Astrocyte (in vitro differentiated cells and primary cell): ENCODE measurements at places on chromosomes 2 and 18. TPM values are rescaled to one million over a fixed set of nuclear protein-coding genes. Genes with fewer than 3 reads are reported as not detected.

Gene ERICH2
- 1.7 and 1.9 TPM in 2 replicates for total RNA-seq

Gene RMDN2
- 4.7 and 5.1 TPM in 2 replicates for total RNA-seq

Gene CYP27A1
- total RNA-seq: 3.9 and 4.3 TPM in 2 replicates

Gene MRPL44
- total RNA-seq: 32.6 and 33.3 TPM in 2 replicates

Gene ACKR3
- total RNA-seq: 72.7 and 88.3 TPM in 2 replicates

Gene FBXO36
- total RNA-seq: 1.9 and 2.8 TPM in 2 replicates

Gene INHBB
- total RNA-seq: 7.1 and 19.8 TPM in 2 replicates

Gene NEB
- total RNA-seq: 0.82 and 0.94 TPM in 2 replicates

GRCh38 chr2:2547451-2547850, 216.4 kb upstream of the MYT1L start:
- DNase-seq: no peak

DNA sequence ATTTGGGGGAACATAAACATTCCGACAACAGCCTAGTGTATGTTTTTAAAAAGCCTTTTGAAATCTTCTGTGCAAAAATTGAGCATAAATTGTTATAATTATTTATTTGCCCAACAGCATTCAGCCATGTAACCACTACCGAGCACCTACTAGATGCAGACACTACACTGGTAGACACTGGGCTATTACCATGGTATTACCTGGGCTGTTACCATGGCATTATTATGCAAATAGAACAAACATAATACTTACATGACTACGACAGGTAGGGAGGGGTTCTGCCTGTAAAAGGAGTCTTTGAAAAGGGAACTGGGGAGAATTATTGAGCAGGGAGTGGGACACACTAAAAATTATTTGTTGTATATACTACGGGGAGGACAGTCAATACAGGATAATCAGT, 116.4 kb downstream of the MREG start:
- no peak for DNase-seq

GRCh38 chr2:170024721-170025120, 153.2 kb upstream of the MYO3B start:
- no peak for DNase-seq

DNA sequence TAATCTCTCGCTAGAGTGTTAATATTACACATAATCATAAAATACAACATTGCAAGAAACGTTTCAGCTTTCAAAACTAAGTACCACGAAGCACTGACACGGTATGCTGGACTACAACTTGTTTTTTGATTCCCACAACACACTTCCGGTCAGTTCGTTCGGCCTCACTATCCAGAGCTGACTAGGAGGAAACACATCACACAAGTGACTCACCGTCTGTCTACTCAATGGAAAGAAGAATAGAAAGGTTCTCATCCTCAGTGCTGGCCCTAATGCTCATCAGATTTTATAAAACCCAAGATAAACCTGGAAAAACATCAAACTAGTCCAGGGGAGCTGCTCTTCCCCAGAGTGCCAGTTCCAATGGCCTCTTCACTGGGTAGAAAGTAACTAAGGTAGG, 42.9 kb downstream of the ZNF385B start:
- DNase-seq: peak; percentile 55

DNA sequence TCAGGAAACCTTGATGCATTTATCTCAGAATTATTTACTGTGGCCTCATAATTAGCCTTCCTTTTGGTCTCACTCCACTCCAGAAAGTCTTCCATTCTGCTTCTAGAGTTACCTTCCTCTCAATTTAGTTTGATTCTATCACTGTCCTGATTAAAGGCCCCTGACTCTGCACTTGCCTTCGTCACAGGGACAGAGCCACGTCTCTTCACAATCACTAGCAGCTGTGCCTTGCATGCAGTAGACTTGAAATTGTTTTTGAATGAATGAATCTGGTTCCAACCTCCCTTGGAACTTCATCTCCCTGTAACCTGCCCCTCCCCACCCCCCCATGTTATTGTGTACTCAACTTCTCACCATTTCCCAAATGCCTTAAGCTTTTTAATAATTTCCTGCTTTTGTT, 52.4 kb downstream of the OSBPL6 start:
- DNase-seq: no peak

DNA sequence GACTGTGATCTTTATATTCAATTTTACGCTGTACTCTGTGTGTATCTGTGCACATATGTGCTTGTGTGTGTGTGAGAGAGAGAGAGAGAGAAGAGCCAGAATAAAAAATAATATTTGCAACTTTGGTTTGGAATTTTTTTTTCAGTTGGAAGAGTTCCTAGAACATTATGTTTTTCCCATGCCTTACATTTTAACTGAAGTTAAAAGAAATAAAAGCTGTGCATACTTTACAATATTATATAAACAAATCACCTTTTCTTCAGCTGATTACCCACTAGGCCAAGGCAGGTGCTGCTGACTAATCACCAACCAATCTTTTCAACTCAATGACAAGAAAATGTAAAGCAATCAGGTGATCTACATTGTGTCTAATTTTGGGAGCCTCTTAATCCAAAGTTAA, 366.3 kb downstream of the NYAP2 start:
- DNase-seq: no peak

GRCh38 chr2:179790235-179791217, 70.9 kb downstream of the ZNF385B start:
- no peak for DNase-seq

GRCh38 chr2:205680903-205681302, 1.4 kb upstream of the NRP2 start:
- DNase-seq: no peak

DNA sequence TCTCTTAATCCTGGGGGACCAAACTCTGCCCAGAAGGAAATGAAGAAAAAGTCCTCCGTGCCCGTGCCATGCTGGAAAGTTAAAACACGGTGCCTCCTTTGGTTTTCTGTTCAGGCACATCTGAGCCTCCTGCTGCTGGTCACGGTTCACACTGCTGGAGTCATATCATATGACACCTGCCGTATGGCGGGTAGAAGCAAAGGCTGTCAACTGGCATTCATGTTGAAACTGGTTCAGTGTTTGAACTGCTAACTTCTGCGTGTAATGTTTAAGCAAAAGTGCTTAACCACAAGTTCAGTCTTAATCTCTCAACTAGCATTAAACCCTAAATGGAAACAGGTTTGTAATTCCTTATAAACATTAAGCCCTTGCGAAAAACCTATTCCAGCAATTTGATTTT, 3.1 kb downstream of the STK39 start:
- DNase-seq: no peak

DNA sequence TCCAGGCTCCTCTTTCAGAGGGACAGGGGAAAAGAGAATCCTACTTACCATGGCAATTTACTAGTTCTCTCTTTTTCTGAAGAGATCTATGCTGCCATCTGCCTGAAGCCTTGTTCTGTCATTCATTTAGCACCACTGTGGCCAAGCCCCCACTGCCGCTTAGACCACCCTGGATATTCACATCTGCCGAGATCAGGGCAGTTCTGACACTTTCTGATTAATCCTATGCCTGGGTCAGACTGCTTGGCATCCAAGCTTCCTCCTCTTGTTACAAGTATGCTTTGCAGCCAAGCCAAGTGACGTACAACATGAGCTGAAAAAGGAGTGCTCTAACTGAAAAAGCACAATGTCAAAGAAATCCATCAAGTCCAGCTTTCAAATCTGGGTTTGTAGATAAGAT, 332.6 kb downstream of the SUCLG1 start:
- no peak for DNase-seq

GRCh38 chr2:127072396-127072795, 34.6 kb downstream of the BIN1 start:
- DNase-seq: no peak

DNA sequence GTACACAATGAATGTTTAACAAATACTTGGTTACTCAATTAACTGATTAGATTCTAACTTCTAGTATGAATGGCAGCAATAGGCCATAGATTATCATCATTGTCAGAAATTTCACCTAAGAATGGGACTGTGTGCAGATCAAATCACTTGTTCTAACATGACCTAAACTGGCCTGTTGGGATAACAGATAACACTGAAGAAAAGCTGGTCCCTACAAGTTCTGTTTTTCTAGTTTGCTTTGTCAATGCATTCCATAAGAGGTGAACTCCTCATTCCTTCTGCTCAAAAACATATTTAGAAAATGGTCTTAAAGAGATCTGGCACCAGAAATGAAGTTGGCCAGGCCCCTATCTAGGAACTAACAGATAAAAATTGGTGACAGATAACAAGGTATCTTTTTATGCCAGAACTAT, 175.4 kb downstream of the THADA start:
- DNase-seq: no peak

DNA sequence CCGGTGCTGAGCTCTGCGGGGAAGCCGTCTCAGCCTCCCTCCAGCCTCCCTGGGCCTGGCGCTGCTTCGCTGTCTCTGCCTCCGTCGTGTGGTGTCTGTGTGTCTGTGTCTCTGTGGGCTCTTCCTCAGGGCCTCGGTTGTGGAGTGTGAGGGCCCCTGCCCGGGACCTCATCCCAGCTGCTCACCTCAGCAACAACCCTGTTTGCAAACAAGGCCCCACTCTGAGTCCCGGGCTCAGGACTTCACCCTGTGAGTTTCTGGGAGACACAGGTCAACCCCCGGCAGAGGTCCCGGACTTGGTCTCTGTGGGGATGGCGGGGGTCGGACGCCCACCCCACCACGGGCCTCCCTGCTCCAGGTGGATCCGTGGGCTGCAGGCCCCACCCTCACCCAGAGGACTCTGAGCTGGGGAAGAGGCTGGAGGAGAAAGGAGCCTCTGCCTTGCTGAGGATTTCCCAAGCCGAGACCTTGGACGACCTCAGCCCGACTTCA, 127.4 kb upstream of the CTDP1 start:
- no peak for DNase-seq

DNA sequence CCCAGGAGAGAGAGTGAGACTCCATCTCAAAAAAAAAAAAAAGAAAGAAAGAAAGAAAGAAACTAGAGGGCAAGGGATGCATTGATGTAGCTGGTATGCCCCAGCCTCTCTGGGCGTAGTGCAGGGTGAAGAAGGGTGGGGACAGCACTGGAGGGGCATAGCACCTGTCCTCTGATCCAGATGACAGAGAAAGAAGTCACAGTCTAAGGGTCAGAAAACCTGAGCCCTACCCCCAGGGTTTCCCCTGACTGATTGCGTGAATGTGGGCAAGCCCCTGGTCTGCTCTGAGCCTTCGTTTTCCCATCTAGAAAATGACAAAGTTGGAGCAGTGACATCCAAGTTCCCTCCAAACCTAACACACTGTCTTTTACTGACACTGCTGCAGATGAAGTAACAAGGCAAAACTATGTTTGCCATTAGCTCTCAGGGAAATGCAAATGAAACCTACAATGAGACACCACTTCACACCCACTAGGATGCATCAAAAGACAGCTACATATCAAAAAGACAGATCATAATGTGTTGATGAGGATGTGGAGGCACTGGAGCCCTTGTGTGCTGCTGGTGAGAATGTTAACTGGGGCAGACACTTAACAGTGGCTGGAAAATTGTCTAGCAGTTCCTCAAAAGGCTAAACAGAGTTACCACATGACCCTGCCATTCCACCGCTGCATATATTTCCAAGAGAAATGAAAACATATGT, 19.5 kb upstream of the YWHAQ start:
- DNase-seq: no peak

- DNase-seq: no peak
Observed at GRCh38 chr2:30923623-30924022, 116.4 kb upstream of the CAPN13 start.

DNA sequence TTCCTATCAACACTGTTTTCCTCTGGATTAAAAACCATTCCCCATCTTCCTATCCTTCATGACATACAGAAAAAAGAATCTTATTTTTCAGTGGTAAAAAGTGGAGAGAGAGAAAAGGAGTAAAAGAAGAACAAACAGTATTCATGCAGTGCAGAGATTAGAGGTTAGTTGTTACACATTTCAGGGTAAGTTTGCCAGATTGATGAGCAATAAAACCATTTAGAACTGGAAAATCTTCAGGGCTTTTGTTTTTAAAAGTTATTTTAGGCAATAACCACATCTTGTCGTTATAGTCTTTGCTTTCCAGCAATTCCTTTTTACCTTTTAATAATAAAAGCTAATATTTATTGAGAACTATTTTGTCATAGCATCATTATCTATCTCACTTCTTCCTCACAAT, 104.5 kb downstream of the GPD2 start:
- peak; percentile 21 for DNase-seq

DNA sequence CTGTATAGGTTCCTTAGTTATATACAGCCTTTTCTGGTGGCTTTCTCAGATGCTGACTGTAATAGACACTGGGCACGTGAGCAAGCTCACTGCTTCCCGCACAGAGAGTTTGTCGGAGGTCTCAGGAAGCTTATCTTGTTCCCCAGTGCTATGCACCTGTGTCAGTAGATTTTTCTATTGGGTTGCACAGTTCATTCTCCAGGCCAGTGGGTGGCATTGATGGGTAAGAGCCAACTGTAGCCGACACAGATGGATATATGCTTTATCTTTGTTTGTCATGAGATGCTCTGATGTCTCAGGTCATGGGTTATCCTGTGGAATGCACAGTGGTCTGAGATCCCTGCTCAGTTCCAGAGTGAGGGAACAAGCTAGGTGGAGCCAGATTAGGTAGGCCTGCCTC, 293.0 kb downstream of the GRB14 start:
- DNase-seq: no peak

DNA sequence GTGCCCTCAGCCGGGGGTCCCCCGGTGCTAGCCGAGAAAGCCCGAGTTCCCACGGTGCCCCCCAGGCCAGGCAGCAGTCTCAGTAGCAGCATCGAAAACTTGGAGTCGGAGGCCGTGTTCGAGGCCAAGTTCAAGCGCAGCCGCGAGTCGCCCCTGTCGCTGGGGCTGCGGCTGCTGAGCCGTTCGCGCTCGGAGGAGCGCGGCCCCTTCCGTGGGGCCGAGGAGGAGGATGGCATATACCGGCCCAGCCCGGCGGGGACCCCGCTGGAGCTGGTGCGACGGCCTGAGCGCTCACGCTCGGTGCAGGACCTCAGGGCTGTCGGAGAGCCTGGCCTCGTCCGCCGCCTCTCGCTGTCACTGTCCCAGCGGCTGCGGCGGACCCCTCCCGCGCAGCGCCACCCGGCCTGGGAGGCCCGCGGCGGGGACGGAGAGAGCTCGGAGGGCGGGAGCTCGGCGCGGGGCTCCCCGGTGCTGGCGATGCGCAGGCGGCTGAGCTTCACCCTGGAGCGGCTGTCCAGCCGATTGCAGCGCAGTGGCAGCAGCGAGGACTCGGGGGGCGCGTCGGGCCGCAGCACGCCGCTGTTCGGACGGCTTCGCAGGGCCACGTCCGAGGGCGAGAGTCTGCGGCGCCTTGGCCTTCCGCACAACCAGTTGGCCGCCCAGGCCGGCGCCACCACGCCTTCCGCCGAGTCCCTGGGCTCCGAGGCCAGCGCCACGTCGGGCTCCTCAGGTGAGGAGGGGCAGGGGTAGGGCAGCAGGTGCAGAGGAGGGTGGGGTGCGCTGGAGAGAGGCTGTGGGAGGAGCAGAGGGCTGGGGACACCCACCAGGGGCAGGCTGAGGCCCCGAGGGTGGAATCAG, 14.1 kb upstream of the GMPPA start:
- no peak for DNase-seq

- peak; percentile 36 for DNase-seq
Observed at GRCh38 chr2:61419129-61419528, 51.8 kb downstream of the USP34 start.
